ENCODE measurements at places on chromosomes 1 and 21.

- no peak for DNase-seq
Observed at GRCh38 chr1:3563125-3563524, 48.2 kb downstream of the MEGF6 start.

- no peak for DNase-seq
Observed at GRCh38 chr21:33850985-33851384, 64.6 kb downstream of the ATP5PO start.

DNA sequence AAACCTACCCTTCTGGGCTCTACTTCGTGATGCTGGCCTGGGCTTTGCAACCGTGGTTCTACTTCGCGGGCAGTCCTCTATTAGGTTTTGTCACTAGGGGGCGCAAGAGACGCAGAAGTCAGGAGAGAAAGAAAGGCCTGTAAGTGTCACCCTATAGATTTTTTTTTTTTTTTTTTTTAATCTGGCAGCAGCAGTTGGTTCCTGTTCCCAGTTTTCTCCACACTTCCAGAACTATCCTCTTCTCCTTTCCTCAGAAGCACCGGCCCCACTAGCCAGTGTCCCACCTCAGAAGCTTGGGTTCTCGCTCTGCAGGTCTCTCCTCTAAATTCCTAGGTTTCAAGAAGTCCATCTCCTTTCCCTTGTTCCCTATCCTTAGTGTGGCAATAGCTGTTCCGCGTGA, 9.1 kb upstream of the LCE2D start:
- peak; percentile 70 for DNase-seq

DNA sequence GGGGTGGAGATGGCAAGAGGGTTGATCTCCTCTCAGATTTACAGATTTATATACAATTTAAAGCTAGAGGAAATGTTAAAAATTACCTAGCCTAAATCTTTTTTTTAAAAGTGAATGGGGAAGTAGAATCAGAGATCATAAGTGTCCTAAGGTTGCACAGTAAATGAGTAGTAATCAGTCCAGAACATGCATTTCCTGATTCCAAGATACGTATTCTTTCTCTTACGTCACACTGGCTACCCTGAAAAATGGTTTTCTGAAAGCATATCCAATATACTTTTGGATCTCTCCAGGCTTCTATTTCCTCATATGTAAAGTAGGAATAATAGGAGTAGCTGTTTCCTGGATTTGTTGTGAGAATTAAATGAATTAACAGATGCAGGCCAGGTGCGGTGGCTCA, 11.7 kb downstream of the GADD45A start:
- DNase-seq: no peak

- DNase-seq: no peak
Observed at GRCh38 chr21:35648512-35648911, 411.8 kb downstream of the SETD4 start.

DNA sequence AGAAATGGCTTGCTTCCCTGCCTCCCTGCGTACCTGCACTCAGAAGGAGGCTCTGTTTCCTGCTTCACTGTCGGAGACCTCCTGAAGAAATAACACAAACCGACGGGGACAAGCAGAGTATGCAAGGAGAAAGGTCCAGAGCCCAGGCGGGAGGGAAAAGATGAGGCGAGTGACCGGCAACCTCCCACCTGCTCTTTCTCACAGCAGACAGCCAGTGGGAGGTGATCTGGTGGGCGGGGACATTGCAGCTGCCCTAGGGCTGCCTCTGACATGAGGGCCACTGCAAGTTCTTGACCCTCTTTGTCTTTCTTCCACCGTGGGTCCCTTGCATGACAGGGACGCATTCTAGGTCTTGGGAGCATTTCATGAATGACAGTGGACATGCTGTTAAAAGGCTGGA, 368.2 kb downstream of the CAMTA1 start:
- no peak for DNase-seq

DNA sequence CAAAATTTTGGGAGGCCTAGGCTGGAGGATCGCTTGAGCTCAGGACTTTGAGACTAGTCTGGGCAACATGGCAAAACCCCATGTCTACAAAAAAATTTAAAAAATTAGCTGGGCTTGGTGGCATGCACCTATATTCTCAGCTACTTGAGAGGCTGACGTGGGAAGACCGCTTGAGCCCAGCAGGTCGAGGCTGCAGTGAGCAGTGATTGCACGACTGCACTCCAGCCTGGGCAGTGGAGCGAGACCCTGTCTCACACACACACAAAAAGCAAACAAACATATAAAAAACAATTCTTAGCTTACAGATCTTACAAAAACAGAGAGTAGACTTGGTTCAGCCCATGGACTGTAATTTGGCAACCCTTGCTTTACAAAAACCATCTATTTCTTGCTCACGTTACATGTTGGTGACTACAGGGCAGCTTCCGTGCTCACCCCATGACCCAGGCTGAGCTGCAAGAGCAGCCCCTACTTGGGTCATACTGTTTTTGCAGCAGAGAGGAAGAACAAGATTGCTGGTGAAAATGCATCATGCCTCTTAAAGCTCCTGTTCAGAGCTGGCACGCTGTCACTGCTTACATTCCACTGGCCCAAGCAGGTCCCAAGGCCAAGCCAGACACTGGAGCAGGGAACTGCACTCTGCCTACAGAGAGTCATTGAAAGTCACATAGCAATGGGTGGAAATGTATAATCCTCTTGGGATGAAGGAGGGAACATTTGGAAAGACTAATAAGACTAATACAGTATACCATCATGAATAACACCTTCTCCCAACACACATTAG, 13.4 kb upstream of the ZBTB8A start:
- no peak for DNase-seq

- no peak for DNase-seq
Observed at GRCh38 chr1:192974701-192975100, 84.5 kb downstream of the UCHL5 start.

DNA sequence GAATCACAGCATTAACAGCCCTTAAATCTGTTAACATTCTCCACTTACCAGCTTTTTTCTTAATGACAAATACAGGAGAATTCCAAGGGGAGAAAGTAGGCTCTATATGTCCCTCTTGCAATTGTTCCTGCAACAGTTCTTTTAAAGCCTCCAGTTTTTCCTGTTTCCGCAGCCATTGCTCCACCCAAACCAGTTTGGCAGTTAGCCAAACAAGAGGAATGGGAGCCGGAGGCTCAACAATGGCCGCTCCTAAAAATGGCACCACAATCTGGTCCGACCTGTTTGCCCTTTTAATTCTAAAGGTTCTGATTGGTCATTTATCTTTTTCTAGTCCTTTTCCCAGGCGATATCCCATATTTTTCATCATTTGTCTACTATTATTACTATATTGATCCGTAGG, 14.0 kb upstream of the L1TD1 start:
- DNase-seq: no peak

GRCh38 chr1:239276051-239276450, 110.3 kb upstream of the CHRM3 start:
- no peak for DNase-seq

DNA sequence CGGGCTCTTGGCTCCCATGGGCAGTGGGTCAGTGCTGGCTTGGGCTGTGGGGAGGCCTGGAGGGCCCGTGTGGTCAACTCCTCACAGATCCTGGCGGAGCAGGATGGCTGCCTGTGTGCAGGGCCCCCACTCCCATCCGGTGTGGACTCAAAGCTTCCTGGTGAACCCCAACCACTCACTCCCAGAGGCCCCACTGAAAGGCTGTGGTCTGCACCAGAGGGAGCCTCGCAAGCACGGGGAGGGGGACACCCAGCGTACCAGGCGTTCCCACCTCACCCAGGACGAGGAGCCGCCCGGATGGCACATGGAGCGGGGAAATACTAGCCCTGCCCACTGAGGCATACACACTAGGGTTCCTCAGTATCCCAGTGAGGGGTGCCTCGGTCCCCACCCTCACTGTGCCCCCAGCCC, 75.4 kb upstream of the ACTRT2 start:
- DNase-seq: no peak

DNA sequence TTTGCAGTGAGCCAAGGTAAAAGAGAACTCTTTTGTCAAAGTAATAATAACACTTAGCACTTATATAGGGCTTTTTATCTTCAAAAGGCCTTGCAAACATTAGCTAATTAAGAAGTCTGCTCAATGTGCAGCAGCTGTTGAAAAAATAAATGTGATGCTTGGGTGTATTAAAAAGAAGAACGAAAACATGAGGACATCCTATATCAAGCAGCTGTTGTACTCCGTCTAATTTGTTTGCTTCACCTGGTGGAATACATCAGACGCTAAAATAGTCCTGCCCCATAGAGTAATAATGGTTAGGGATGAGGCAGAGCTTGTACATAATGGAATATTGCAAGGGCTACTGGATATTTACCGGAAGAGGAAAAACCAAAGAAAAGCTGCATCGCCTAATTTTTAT, 299.5 kb downstream of the ST6GALNAC3 start:
- DNase-seq: no peak

DNA sequence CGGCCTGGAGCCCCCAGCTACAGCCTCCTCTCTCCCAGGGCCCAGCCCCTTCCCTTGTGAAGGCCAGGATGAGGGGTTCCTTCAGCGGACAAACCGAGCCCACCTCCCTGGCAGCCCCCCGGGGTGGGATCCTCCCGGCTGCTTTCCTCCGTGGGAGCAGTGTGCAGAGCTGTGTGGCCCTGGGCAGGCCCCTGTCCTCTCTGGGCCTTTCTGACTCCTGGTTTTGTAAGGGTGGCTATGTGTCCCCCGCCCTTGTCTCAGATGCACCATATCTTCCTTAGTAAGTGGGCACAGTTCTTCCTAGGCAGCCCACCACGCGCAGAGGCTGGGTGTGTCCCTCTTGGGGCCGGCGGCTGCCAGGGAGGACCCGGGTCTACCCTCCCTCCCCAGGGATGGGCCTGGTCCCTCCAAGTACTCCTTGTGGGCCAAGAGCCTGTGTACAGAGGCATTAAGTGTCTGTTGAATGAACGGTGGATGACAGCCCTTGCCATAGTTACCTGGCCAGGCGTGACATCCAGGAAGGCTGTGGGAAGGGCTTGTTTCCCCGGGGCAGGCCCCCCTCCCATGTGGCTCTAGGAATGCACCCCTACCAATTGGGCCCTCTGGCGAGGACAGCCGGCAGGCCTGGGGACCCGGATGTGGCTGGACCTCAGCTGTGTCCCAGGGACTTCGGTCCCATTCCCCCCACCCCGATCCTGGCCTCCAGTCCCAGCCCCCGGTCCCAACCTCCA, 3.8 kb downstream of the SMIM1 start:
- no peak for DNase-seq

DNA sequence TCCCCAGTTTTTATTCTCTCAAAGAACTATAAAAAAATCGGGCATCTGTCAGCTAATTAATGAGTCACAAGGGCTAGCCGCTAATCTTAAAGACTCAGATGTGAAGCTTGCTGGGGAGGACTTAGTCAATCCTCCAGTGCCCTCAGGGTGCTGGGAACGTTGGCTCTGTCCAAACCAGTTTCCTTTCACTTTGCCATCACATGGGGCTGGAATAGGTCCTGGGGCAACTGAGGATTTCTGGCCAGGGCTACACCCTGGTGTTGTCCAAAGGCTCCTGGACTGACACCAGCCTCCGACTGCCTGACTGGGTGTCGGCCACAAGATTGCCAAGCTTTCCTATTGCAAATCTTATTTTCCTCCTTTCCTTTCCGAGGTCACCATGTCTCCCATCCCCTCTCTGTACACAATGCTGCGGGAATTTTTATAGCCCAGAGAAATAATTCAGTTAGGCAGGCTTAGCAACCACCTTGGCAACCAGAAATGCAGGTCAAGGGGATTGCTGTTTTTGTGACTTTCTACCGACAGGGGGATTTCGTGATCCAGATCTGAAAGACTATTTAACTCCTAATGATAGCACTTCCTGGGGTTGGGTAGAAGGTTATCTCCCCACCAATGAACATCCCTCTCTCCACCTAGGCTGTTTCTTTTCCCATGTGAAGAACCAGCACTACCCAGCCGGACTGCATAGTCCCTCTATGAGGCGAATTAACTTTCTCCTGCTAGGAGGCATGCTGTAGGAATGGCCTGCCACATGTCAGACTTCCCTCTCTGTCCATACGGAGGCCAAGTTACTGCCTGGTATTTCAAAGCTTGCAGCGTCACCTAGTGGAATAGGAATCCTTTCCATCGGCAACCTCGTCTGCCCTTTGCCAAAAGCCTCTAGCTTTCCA, 29.9 kb upstream of the CTBS start:
- no peak for DNase-seq

- no peak for DNase-seq
Observed at GRCh38 chr1:180909462-180909976, 3.2 kb upstream of the KIAA1614 start.

DNA sequence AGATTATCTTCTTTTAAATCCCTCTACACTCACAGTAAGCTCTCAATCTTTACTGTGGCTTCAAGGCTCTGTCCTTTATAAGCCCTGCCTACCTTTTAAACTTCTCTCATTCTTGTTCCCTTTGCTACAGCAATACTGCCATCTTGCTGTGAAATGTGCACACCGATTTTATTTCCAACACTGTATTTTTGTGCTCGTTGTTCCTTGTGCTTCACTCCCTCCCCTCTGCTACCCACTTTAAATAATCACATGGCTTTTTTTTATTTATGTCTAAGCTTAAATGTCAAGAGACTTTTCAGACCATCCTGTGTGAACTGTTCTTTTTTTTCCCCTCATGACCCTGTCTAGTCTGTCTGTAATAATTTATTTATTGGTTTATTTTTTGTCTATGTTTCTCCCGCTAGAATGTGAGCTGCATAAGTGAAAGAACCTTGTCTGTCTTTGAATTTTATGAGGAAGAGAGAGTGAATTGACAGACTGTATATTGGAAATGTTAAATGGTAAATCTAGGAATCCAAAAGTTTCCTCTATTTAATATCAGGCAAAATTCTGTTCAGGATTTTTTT, 45.7 kb downstream of the ABCD3 start:
- no peak for DNase-seq

DNA sequence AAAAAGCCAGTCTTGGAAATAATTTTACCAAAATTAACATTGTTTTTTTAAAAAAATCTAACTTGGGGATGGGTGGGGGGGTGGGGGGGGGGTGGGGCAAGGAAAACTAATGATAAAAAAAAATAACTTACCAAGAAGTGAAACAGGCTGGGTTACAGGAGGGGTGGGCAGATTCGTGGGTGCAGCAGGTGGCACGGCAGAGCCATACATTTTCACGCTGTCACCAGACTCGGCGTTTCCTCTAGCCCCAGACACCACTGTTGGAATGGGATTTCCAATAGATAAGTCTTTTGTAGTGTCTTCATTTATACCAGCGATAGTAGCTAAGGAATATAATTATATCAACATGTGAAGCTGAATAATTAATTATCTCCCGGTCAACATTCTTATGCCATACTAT, 25.4 kb downstream of the SOD1 start:
- no peak for DNase-seq

GRCh38 chr1:205680073-205680851, at the start of gene SLC45A3:
Gene SLC45A3 (minus strand): TSS chr1:205680509. CDS start chr1:205664656, 15,853 bp downstream.
- peak; percentile 62 for DNase-seq

DNA sequence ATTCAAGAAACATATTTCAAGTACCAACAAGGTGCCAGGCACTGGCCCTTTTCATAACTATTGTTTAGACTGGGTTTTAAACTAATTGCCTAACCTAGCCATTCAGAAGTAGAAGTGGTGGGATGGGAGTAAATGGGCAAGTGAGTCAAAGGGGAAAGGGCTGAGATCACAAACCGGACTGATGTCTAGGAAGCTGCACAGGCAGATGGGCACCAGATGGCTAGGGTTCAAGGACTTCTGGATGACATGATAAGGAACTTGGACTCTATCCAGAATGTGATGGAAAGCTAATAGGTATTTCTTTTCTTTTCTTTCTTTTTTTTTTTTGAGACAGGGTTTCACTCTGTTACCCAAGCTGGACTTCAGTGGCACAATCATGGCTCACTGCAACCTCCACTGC, 46.6 kb downstream of the LYST start:
- DNase-seq: no peak

GRCh38 chr1:216929870-216930582, 206.8 kb upstream of the ESRRG start:
- DNase-seq: no peak
